ENCODE measurements at places on chromosomes 4 and X. TPM values are rescaled to one million over a fixed set of nuclear protein-coding genes. Genes with fewer than 3 reads are reported as not detected.

The TMEM271 gene
- not detected for total RNA-seq

The PNCK gene
- 0.71 TPM for total RNA-seq

The CT45A8 gene
- total RNA-seq, result not detected

The MAP9 gene
- total RNA-seq, result 8.1 TPM

- DNase-seq, result no peak
Observed at GRCh38 chr4:119105605-119106004, 30.0 kb upstream of the MYOZ2 start.

- no peak for DNase-seq
Observed at GRCh38 chrX:151962034-151962433, 12.4 kb downstream of the GABRE start.

- peak; percentile 4 for DNase-seq
Observed at GRCh38 chr4:54433686-54434085, 204.6 kb downstream of the PDGFRA start.

DNA sequence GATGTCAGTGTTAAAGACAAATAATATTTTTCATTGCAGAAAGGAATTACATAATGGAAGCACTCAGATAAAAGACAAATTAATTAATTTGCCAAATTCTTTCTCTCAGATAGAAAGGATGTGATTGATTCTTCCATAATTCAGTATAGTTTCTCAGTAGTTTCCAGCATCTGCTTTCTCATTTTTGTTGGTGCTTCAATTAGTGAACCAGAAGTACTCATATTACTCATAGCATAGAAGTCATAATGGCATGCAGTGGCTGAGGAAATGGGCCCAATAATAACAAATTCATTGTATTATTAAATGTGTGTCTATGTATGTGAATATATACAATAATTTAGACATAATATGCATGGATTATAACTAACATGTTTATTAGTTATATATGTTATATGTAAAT, 393.3 kb upstream of the TRAM1L1 start:
- no peak for DNase-seq

DNA sequence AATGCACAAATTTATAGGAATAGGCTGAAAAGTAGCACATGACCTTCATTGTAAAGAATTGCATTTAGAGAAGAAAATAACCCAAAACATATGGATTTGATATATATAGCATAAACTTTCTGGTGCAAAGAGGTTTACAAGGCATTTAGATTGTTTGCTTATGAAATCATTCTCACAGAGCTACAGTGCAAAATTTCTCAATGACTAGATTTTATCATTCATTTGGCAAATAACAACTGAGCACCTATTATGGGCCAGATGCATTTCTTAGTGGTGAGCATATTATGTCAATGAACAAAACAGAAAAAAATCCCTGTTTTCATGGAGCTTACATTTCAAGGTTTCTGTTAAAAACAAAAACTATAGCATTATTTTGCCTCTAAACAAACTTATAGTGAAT, 34.1 kb upstream of the TNIP3 start:
- DNase-seq, result no peak

DNA sequence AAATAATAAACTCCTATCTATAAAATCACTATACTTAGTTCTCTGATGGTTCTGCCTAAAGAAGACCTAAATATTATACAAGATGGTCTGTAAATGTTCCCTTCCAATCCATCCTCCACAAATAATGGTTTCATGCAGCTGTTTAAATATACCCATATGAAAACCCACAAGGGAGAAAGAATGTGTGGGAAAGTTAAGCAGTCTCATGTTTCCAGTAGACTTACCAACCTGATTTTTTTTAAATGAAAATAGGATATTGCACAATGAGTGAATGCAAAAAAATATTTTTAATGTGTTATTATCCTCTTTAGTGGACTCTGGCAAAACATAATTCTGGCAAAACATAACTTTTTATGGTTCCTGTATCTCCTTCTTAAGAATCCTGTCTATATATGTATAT, 23.3 kb downstream of the CAMK2D start:
- no peak for DNase-seq

Measured in activated CD4-positive, alpha-beta T cell treated with anti-CD3 and anti-CD28 coated beads for 36 hours (primary cell).